ENCODE measurements at places on chromosomes 5 and 9.
A peak's percentile ranks its signal among the peaks of the same experiment; 100 is the strongest.

GRCh38 chr5:154262342-154262741, 71.8 kb downstream of the GALNT10 start:
- H3K27ac ChIP-seq, result no peak overlapping the region
- H3K4me1 ChIP-seq, result peaks cover 14% of the 10 kb centered on the region
- no peak overlapping the region for H3K4me3 ChIP-seq
- H3K36me3 ChIP-seq, result peaks cover 19% of the 10 kb centered on the region
- no peak for DNase-seq

DNA sequence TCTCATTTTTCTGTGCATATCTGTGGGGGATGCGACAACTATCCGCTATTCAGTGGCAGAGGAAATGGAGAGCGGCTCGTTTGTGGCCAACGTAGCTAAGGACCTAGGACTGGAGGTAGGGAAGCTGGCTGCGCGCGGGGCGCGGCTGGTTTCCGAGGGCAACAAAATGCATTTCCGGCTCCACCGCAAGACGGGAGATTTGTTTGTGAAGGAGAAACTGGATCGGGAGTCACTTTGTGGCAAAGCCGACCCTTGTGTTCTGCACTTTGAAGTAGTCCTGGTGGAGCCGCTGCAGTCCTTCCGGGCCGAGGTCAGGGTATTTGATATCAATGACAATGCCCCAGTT, 320 bp downstream of the PCDHB1 start:
- H3K4me1 ChIP-seq, result peaks cover 11% of the 10 kb centered on the region
- H3K36me3 ChIP-seq, result no peaks in the 10 kb centered on the region
- peaks cover 46% of the 10 kb centered on the region for H3K27me3 ChIP-seq

GRCh38 chr9:105656131-105656921, 5.9 kb upstream of the TAL2 start:
- H3K36me3 ChIP-seq, result no peaks in the 10 kb centered on the region
- peaks cover 16% of the 10 kb centered on the region for H3K4me1 ChIP-seq
- peak; percentile 14 for DNase-seq
- peak overlapping the region; percentile 36 for H3K27ac ChIP-seq

GRCh38 chr9:116233160-116233530, 79.6 kb downstream of the PAPPA start:
- H3K36me3 ChIP-seq, result no peaks in the 10 kb centered on the region
- H3K4me3 ChIP-seq, result no peak overlapping the region
- H3K27me3 ChIP-seq, result no peaks in the 10 kb centered on the region

GRCh38 chr9:136947955-136948510, 3.0 kb downstream of the C8G start:
- H3K4me1 ChIP-seq, result peaks cover 8% of the 10 kb centered on the region
- no peak for DNase-seq
- H3K27ac ChIP-seq, result peak overlapping the region; percentile 90
- no peaks in the 10 kb centered on the region for H3K36me3 ChIP-seq

- H3K4me1 ChIP-seq, result peaks cover 97% of the 10 kb centered on the region
- no peaks in the 10 kb centered on the region for H3K27me3 ChIP-seq
- H3K27ac ChIP-seq, result peak overlapping the region; percentile 89
Observed at GRCh38 chr9:131720330-131720729, 19.5 kb downstream of the RAPGEF1 start.

GRCh38 chr5:4639946-4640345, 500.2 kb upstream of the ADAMTS16 start:
- no peaks in the 10 kb centered on the region for H3K36me3 ChIP-seq
- H3K4me1 ChIP-seq, result no peaks in the 10 kb centered on the region
- no peaks in the 10 kb centered on the region for H3K27me3 ChIP-seq

DNA sequence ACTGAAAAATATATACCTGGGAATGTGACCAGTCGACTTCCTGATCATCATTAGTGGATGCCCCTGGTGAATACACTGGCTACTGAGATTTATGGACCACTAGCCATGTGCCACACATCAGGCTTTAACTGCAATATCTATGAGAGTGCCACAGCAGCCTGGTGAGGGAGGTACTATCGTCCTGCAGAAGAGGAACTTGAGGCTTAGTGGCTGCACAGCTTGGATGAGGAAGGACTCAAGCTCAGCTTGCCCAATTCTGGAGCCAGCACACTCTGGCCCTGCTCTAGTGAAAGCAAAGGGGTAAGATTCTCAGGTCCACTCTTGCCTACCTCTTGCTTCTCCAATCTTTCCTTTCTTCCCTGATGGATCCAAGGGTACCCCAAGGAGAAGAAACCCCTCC, 129.3 kb downstream of the ENTREP1 start:
- H3K36me3 ChIP-seq, result no peaks in the 10 kb centered on the region
- no peak overlapping the region for H3K27ac ChIP-seq
- DNase-seq, result no peak
- H3K27me3 ChIP-seq, result no peaks in the 10 kb centered on the region
- no peaks in the 10 kb centered on the region for H3K4me1 ChIP-seq

DNA sequence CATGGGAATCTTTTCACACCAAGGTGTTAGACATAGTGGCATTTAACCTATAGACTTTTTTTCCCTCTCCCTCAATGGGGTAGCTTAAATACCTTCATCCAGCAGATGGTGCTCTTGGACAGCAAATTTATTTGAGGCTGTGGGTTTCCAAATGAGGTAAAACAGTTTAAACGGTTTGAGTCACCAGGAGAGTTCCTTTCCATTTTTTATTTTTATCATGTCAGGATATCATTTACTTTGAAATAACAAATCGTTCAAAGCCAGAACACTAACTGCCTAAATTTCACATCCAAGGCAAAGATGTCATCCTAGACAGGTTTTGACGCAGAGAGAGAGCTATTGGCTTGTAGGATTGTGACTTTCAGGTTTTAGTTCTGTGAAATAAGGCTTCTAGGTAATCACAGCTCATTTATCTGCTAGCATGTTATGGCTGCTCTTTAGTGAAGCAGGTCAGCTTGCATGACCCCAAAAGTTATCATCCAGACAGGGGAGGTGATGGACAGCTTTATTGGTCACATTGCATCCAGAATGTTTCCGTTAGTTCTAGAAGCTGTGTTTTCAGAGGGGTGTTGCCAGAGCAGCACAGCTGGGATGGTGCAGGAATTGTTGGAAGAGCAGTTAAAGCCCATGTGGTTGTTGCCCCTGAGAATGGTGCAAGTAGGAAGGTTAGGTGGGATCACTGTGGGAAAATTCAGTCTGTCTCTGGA, 69.8 kb downstream of the KDM4C start:
- H3K27ac ChIP-seq, result peak overlapping the region; percentile 78
- peaks cover 39% of the 10 kb centered on the region for H3K36me3 ChIP-seq
- H3K4me3 ChIP-seq, result no peak overlapping the region
- DNase-seq, result peak; percentile 29
- no peaks in the 10 kb centered on the region for H3K27me3 ChIP-seq

GRCh38 chr5:45109636-45110035, 300.9 kb downstream of the MRPS30 start:
- H3K4me3 ChIP-seq, result no peak overlapping the region
- no peaks in the 10 kb centered on the region for H3K27me3 ChIP-seq

- no peak overlapping the region for H3K4me3 ChIP-seq
- DNase-seq, result no peak
- no peak overlapping the region for H3K27ac ChIP-seq
- no peaks in the 10 kb centered on the region for H3K27me3 ChIP-seq
Observed at GRCh38 chr5:88045931-88046461, 222.6 kb downstream of the TMEM161B start.

- H3K4me1 ChIP-seq, result no peaks in the 10 kb centered on the region
- H3K27me3 ChIP-seq, result no peaks in the 10 kb centered on the region
- H3K4me3 ChIP-seq, result no peak overlapping the region
- no peak overlapping the region for H3K27ac ChIP-seq
- no peak for DNase-seq
Observed at GRCh38 chr5:18789218-18789998, 1155.1 kb downstream of the TAF11L14 start.

- no peak overlapping the region for H3K27ac ChIP-seq
- H3K27me3 ChIP-seq, result no peaks in the 10 kb centered on the region
- no peak overlapping the region for H3K4me3 ChIP-seq
- H3K36me3 ChIP-seq, result no peaks in the 10 kb centered on the region
- H3K4me1 ChIP-seq, result no peaks in the 10 kb centered on the region
- no peak for DNase-seq
Observed at GRCh38 chr5:4188704-4189103, 593.1 kb downstream of the IRX1 start.

GRCh38 chr5:3220638-3221288, 374.9 kb upstream of the IRX1 start:
- H3K36me3 ChIP-seq, result no peaks in the 10 kb centered on the region
- no peak for DNase-seq
- no peak overlapping the region for H3K27ac ChIP-seq
- H3K4me1 ChIP-seq, result no peaks in the 10 kb centered on the region
- no peaks in the 10 kb centered on the region for H3K27me3 ChIP-seq

DNA sequence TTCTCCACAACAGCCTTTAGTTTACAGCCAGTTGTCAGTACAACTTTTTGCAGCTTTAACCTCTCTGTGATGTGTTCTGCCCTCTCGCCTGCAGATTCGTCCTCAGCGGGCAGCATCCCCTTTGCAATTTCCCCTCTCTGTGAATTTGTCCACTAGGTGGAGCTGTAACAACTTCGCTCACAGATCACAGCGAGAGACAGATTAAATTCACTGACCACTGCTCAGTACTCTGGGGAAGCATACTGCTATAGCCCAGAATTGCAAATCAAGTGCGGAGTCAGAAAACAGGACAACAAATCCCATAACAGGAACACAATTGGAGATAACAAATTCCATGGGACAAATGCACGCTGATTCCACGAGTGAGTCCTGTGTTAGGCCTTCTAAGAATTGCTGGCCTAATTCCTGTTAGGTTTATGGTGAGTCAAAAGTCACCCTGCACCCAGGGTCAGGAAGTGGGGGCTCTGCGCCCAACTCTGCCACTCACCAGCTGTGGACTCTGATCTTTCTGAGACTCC, 2124.9 kb downstream of the MAT2B start:
- no peak for DNase-seq
- no peak overlapping the region for H3K4me3 ChIP-seq
- no peaks in the 10 kb centered on the region for H3K4me1 ChIP-seq
- H3K36me3 ChIP-seq, result no peaks in the 10 kb centered on the region
- H3K27ac ChIP-seq, result no peak overlapping the region
- no peaks in the 10 kb centered on the region for H3K27me3 ChIP-seq

GRCh38 chr5:61737964-61738340, 405.9 kb downstream of the ZSWIM6 start:
- no peak overlapping the region for H3K27ac ChIP-seq
- no peaks in the 10 kb centered on the region for H3K4me1 ChIP-seq
- H3K36me3 ChIP-seq, result no peaks in the 10 kb centered on the region
- DNase-seq, result no peak

GRCh38 chr5:149627070-149627469, 45.8 kb downstream of the ARHGEF37 start:
- DNase-seq, result no peak
- no peak overlapping the region for H3K4me3 ChIP-seq

DNA sequence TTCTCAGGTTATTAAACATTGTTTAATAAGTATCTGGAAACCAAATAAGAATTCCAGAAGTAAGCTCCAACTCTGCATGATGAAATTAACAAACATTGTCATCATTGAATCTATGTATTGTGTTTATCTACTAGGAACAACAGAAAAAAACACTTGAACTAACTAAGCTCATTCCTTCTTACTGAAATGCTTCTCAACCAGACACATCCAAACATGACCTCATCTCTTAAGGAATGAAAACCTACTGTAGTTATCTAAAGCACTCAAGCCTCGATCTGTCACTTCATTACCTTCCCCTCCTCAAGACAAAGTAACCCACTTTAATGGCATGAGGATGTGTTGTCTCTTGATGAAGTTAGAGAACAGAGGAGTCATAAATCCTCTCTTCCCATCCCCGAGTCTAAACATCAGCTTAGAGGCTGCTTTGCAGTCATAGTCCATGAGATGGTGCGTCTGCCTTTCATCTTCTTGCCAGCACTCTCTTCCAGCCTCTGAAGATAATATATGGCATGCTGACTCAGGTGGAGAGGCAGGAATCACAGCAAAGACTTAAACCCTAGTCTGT, 86.5 kb downstream of the CEMIP2 start:
- no peak for DNase-seq
- H3K27ac ChIP-seq, result peak overlapping the region; percentile 75
- H3K4me1 ChIP-seq, result peaks cover 74% of the 10 kb centered on the region
- H3K36me3 ChIP-seq, result peaks cover 24% of the 10 kb centered on the region

- H3K4me1 ChIP-seq, result peaks cover 40% of the 10 kb centered on the region
- peak overlapping the region; percentile 68 for H3K4me3 ChIP-seq
Observed at GRCh38 chr5:131068893-131069643, 96.0 kb downstream of the HINT1 start.

GRCh38 chr5:120252839-120253238, 211.3 kb upstream of the PRR16 start:
- peaks cover under 1% of the 10 kb centered on the region for H3K4me1 ChIP-seq
- H3K36me3 ChIP-seq, result no peaks in the 10 kb centered on the region
- no peak for DNase-seq
- H3K27me3 ChIP-seq, result no peaks in the 10 kb centered on the region
- H3K4me3 ChIP-seq, result no peak overlapping the region
- H3K27ac ChIP-seq, result no peak overlapping the region

All from naive B cell (primary cell).